ENCODE measurements at places on chromosomes 4 and X. TPM values are rescaled to one million over a fixed set of nuclear protein-coding genes. Genes with fewer than 3 reads are reported as not detected.

Gene LRAT
- total RNA-seq: 7.0 TPM

DNA sequence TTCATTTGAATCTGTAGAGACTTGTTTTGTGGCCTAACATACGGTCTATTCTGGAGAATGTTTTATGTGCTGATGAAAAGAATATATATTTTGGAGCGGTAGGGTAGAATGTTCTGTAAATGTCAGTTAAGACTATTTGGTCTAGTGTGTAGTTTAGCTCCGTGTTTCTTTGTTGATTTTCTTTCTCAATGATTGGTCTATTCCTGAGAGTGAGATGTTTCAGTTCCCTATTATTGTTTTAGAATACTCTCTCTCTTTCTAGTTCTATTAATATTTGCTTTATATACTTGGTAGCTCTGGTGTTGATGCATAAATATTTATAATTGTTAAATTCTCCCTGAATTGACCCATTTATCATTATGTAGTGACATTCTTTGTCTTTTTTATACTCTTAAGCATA lies 236.5 kb downstream of the GLUD2 start:
- H3K27ac ChIP-seq: no peak overlapping the region

GRCh38 chrX:29555465-29556091 lies 659.8 kb upstream of the MAGEB2 start:
- no peak for DNase-seq
- H3K36me3 ChIP-seq: no peaks in the 10 kb centered on the region
- H3K27me3 ChIP-seq: no peaks in the 10 kb centered on the region
- no peak overlapping the region for H3K27ac ChIP-seq
- no peaks in the 10 kb centered on the region for H3K4me1 ChIP-seq
- no peak overlapping the region for H3K4me3 ChIP-seq

DNA sequence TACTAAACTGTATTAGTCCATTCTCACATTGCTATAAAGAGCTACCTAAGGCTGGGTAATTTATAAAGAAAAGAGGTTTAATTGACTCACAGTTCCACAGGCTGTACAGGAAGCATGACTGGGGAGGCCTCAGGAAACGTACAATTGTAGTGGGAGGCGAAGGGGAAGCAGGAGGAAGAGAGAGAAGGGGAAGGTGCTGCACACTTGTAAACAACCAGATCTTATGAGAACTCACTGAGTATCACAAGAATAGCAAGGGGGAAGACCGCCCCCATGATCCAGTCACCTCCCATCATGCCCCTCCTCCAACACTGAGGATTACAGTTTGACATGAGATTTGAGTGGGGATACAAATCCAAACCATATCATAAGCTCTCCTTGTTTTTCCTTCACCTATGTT lies 40.9 kb downstream of the RPA4 start:
- H3K27me3 ChIP-seq: no peaks in the 10 kb centered on the region
- no peak overlapping the region for H3K27ac ChIP-seq
- no peaks in the 10 kb centered on the region for H3K4me1 ChIP-seq

Gene NR3C2
- total RNA-seq: 14.5 TPM

DNA sequence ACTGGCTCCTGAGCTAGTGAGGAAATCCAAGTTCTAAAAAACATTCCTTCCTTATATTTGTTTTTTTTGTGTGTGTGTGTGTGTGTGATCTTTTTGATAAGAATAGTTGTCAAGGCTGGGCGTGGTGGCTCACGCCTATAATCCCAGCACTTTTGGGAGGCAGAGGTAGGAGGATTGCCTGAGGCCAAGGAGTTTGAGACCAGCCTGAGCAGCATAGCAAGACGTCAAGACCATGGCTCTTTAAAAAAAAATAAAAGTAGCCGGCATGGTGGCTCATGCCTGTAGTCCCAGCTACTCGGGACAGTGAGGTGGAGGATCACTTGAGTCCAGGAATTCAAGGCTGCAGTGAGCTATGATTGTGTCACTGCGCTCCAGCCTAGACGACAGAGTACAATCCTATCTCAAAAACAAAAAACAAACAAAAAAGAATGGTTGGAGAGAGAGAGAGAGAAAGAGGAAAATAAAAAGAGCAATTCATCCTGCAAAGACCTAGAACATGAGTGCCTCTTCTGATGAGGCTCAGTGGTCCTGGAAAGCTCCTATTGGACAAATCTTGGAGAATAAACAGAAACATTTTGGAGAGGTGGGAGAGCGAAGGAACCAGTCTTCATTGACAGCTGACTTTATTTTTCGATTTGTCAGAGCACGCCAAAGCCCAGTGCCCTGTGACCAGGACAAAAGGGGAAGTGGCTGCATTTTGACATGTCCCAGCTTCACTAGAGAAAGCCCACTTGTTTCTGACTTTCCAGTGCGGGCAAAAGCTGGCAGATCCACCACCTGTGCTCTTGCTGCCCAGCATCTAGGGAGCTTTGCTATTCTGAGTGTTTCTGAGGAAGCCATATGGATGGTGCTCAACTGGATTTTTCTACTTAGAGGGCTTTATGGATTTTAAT lies 244.7 kb downstream of the PALLD start:
- no peak overlapping the region for H3K4me3 ChIP-seq
- H3K4me1 ChIP-seq: no peaks in the 10 kb centered on the region
- H3K27ac ChIP-seq: no peak overlapping the region
- H3K27me3 ChIP-seq: no peaks in the 10 kb centered on the region
- no peaks in the 10 kb centered on the region for H3K36me3 ChIP-seq

DNA sequence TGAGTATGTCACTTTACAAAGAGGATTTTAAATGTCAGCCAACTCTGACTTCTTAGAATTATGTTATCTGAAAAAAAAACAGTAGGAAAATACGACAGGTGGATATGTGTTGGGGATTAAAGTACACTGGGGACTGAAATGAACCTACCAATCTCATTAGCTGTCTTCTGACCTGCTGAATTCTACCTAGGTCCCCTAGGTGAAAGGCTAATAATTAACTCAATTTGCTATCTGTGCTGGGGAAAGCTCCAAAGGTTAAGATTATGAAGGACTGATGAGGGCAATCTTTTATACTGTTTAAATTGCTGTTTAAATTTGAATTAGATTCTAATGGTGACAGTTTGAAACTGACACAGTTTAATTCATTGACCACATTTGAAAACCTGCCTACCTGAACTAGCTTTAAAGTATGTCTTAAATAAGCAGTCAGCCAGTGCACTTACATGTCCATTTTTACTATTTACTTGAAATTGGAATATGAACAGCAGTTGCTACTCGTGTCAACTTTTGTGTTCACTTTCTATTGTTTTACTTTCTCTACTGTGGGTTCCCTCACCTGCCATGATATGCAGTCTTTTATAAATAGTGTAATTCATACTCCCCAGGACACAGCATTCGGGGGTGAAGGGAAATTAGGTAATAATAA lies 977.3 kb downstream of the C4orf33 start:
- H3K4me1 ChIP-seq: peaks cover 24% of the 10 kb centered on the region
- H3K27me3 ChIP-seq: no peaks in the 10 kb centered on the region
- no peak overlapping the region for H3K27ac ChIP-seq
- H3K4me3 ChIP-seq: no peak overlapping the region
- no peaks in the 10 kb centered on the region for H3K36me3 ChIP-seq

DNA sequence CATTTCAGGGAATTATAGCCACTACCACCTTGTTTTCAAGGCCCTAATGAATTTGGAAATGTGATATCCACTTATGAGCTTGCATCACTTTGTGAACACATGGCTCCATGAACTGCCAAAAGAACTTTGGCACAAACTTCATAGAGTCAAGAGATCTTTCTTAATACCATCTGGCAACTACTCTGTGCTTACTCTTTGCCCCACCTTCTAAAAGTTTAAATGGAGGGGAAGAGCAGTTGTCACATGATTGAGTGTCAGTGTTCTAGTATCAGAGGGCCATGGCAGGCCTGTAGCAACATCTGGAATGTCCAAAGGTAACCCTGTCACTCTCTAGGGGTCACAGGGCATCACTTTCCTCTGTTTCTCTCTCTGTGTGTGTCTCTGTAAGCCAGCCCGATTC lies 2.6 kb upstream of the ADH1B start:
- H3K27me3 ChIP-seq: no peaks in the 10 kb centered on the region
- no peaks in the 10 kb centered on the region for H3K4me1 ChIP-seq
- no peak overlapping the region for H3K27ac ChIP-seq
- no peaks in the 10 kb centered on the region for H3K36me3 ChIP-seq
- DNase-seq: no peak

Gene DIPK2B
- total RNA-seq: not detected

GRCh38 chrX:3738509-3738908 lies 25.1 kb upstream of the PRKX start:
- no peaks in the 10 kb centered on the region for H3K36me3 ChIP-seq
- no peak overlapping the region for H3K4me3 ChIP-seq
- no peak for DNase-seq
- no peaks in the 10 kb centered on the region for H3K4me1 ChIP-seq
- H3K27ac ChIP-seq: no peak overlapping the region
- peaks cover 12% of the 10 kb centered on the region for H3K27me3 ChIP-seq

DNA sequence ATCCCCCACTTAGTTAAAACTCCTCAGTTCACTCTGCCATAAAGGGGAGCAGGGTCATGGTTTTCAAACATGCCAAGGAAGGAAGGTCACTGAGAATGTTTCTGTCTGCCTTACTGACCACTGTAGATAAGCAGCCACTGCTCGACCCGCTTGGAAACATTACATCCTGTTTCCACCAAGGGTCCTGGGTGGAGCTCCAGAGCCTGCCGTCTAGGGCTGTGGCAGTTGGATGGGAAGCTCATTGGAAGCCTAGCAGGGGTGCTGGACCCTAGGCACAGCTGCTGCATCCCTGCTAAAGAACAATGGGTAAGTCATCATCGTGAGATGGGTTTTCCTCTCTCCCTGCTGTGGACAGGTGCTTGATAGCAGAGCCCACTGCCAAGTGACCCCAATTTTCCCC lies 76.0 kb upstream of the SRD5A3 start:
- no peak for DNase-seq
- H3K27me3 ChIP-seq: peaks cover 19% of the 10 kb centered on the region
- no peak overlapping the region for H3K4me3 ChIP-seq
- H3K4me1 ChIP-seq: no peaks in the 10 kb centered on the region
